Sigmoid colon (tissue), 7 donors: ENCODE measurements at places on chromosomes 12 and 14. TPM values are rescaled to one million over a fixed set of nuclear protein-coding genes. Genes with fewer than 3 reads are reported as not detected.

DNA sequence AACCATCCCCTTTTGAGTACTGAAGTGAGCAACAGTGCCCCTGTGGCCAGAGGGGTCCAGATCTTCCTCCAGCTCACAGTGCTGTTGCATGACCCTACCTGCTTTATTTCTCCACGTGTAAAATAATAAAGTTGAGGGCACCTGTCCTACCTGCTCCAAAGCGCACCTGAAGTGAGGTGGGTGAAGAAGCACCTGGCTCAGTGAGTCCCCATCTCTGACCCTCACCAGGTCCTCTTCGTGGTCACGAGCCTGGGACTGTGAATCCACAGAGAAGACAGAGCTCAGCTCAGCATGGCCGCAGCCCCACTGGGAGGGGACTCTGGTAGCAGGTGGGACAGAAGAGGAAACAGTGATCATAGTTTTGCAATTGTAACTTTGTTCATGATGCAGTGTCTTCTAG, 976.7 kb upstream of the TMEM132C start:
- H3K36me3 ChIP-seq, result no peaks in the 10 kb centered on the region
- no peak overlapping the region for H3K27ac ChIP-seq
- H3K27me3 ChIP-seq, result no peaks in the 10 kb centered on the region
- H3K4me3 ChIP-seq, result no peak overlapping the region

Gene KLHL28
- total RNA-seq, result 9.7 TPM

Gene TESPA1
- total RNA-seq, result 0.99 TPM

Gene BEST3
- total RNA-seq, result not detected
